ENCODE measurements at places on chromosomes 11 and 22.

GRCh38 chr22:37999236-37999635 is 14.9 kb upstream of the SOX10 start:
- no peak for DNase-seq

- DNase-seq = no peak
These were observed 33.7 kb downstream of the EXPH5 start for GRCh38 chr11:108559904-108560303.

- DNase-seq = no peak
These were observed 72.8 kb upstream of the CLNS1A start for GRCh38 chr11:77710358-77710757.

GRCh38 chr22:45238957-45239680 is 1.6 kb downstream of the KIAA0930 start:
- DNase-seq = peak; percentile 61

- no peak for DNase-seq
These were observed 199.0 kb downstream of the BRD1 start for GRCh38 chr22:49628391-49629260.

DNA sequence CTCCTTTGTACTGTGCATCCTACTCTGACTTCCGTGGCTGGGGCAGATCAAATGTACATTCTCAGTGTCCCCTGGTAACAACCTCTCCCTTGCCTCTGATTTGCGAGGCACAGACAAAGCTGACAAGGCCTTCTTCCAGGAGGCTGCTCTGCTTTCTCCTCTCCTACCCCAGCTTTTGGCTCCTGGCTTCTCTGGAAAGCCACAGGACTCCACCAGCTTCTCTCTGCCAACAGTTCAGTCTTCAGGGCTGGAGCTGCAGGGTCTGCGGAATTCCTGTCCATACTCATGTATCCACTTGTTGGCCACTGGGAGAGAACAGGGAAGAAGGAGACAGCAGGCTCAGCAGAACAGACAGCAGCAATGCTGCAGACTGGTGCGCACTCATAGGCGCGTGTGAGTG is 44.4 kb downstream of the P4HA3 start:
- no peak for DNase-seq

- DNase-seq = no peak
These were observed 196.3 kb upstream of the ARHGAP20 start for GRCh38 chr11:110908401-110909105.

DNA sequence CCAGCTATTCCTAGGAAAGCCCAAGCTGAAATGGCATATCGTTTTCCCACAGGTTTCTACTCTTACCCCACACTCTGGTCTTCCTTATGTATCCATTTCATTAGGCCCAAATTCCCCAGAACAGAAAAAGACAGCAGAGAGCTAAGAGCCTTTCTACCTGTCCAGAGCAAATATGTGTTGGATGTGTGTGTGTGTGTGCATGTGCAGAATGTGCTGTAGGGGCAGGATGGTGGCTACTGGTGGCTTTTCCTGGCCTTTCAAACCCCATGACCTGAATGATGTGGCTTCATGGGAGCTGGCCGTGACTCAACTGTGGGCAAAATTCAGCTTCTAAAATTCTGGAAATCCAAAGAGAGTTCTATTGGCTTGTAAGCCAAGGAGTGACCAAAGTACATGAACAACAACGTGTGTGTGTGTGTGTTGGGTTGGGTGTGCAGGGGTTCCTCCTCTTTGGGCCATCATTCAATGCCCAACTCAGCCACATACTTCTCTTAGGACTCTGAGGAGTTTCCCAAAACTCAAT is 421.4 kb upstream of the CADM1 start:
- no peak for DNase-seq

DNA sequence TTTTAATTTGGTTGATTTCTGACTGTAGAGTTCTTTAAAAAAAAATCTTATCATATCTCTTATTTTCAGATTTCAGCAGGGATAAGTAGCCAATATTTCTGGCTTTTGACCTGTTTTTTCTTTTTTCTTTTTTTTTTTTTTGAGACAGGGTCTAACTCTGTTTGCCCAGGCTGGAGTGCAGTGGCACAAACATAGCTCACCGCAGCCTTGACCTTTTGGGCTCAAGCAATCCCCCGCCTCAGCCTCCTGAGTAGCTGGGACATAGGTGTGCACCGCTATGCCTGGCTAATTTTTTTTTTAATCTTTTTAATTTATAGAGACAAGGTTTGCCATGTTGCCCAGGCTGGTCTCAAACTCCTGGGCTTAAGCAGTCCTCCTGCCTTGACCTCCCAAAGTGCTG is 23.9 kb upstream of the ZBTB44 start:
- DNase-seq = no peak

DNA sequence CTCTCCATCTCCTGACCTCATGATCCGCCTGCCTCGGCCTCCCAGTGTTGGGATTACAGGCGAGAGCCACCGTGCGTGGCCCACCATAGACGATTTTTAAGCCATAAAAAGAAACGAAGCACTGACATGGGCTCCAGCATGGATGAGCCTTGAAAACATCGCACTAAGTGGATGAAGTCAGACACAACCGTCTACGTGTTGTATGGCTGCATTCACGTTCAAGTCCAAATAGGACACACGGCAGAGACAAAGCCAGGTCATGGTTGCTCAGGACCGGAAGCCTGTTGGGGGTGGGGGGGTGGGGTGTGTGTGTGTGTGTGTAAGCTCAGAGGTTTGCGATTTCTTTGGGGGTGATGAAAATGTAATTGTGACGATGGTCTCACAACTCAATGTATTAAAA is 10.0 kb downstream of the RRP7A start:
- DNase-seq = no peak

DNA sequence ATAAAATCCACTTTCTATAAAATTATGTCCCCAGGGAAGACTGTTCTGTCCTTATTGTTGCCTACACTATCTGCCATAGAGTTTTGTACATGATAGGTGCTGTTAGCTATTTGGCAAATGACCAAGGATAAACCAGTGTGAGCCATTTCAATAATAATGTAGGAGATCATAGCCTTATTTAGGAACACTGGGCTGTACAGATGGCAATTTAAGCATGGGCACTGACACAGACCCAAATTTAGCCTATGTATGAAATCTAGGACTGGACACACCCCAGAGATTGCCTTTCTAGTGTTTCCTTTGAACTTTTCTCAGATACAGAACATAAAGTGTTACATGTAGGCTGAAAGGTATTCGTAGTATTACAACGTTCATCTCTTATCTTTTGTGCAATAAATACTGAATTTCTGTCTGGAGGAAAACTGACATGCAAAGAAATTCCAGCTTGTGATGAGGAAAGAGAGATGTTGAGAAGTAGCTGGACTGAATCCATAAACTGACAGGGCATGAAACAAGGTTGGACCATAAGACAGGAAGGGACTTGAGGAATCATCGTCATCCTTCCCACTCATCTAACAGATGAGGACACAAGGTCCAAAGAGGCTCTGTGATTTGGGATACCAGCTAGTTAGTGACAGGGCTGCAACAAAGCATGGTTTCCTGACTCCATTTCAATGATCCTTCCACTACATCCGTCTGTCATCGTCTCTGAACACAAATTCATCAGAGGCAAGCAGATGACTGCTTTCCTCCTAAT is 60.3 kb downstream of the TMPRSS5 start:
- DNase-seq = no peak

GRCh38 chr11:113151521-113151920 is 162.9 kb upstream of the TTC12 start:
- DNase-seq = no peak

DNA sequence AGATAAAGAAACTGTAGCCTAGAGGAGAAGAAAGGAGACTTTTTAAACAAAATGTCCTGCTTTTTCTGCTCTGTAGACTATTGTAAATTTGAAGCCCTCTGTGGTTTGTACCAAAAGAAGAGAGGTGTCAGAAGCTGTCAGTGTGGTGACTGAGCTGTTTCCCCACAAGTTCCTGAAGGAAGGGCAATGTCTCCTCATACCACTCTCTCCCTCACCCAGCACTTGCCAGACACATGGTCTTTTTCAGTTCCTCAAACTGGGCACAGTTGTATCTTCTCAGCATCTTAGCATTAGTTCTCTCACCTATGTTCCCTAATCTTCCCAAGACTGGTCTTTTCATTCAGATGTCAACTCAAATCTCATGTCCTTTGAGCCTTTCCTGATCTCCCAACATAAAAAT is 4.3 kb downstream of the BCO2 start:
- DNase-seq = no peak

Data from 8988T (cell line).